Body of pancreas (tissue), 4 donors: ENCODE measurements at places on chromosomes 4 and X.

- peak; percentile 58 for DNase-seq
Measured at GRCh38 chr4:76194325-76194724, 19.3 kb downstream of the SCARB2 start.

DNA sequence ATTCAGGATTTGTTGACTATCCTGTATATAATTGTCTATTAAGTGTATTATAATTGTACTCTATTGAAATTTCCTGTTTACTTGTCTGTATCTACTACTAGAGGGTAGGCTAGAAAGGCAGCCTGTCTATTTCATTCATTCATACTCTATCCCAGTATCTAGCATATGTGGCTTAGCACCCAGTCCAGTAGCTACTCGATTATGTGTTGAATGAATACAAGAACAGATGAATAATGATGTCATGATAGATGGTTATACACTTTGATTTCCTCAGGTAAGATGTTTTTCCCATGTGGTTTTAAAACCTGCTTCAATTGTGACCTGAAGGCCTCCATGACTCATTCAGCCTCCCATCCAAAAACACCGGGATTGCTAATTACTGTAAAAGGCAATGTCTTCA lies 68.0 kb downstream of the IL21 start:
- DNase-seq: no peak

DNA sequence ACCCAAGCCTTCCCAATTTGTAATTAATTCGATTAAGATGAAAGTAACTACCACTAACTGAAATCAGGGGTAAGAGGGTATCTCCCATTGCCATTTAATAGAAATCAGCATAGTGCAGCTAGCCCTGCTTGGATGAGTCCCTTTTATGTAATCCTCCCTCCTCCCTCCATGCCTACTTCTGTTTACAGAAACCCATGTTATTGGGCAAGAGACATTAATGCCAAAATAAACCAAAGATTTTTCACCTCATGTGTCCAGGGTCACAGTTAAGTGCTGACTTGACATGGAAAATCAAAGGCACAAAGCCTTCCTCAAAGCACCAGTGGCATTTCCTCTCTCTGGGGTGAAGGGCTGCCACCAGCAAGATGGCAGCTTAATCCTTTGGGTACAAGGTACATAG lies 50.8 kb downstream of the ZC4H2 start:
- no peak for DNase-seq

DNA sequence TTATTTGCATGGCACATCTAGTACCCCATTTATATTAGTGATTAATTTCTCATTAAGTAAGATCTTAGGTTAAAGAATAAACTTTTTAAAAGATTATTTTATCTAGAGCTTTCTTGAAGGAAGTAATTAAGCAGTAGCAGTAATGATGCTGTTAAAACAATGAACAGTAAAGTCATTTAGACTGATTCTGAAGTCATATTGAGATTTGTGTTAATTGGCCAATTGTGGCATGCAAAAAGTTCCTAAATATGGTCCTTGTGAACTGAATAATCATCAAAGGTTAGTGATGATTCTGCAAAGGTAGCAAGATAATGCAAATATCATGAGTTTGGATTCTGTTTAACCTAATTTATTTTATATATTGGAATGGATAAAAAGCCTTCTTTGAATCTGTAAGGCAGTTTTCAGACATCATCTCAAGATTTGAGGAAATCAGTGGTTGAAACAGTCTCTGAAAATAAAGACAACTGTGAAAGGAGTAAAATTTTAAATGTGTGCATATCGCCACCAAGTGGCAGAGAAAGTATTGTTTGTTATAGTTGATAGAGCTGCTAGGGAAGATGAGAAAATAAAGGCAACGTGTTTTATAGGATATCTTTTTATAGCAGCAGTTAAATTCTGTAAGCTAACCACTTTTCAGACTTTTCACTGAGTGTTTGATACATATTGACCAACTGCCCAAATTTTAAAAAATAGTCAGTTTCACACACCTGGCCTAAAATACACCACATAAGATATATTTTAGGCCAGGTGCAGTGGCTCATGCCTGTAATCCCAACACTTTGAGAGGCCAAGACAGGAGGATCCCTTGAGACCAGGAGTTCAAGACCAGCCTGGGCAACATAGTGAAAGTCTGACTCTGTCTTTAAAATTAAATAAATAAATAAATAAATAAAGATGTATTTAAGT lies 79.6 kb downstream of the CCKAR start:
- DNase-seq: no peak

DNA sequence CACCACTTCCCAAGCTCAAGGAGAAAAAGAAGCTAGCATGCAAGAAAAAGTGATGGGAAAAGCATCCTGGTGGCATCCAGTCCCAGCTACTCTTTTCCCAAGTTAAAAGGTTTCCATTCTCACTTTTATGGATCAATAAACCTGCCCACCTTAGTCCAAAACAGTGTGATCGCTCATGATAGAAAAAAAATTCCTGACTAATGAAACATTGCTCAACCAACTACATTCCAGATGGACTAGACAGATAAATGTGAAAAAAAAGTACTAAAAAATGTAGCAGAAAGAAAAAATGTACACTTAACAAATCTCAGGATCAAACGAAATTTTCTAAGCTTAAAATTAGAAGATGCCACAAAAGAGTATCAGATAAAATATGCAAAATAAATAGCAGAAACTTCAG lies 312.2 kb downstream of the TMA16 start:
- no peak for DNase-seq

DNA sequence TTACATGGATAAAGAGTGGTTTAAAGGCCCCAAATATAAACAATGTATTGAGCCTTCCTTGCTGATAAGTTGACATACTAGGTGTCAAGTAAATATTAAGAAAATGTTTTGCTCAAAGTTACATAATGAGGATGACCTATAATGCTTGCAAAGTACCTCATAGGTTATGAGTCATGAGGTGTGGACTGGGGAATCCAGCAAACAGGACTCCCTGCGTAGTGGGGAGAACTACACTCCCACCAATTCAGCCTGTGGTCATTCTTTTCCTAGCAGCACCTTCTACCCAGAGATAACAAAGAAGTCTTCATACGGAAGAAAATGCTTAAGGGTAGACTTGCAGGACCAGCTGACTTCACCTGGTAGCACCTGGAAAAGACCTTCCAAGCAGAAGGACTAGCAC lies 418.9 kb upstream of the CPEB2 start:
- DNase-seq: no peak

GRCh38 chrX:103405009-103405333 lies 28.6 kb downstream of the BEX3 start:
- DNase-seq: no peak

GRCh38 chrX:5644776-5645175 lies 583.9 kb downstream of the NLGN4X start:
- DNase-seq: no peak

GRCh38 chrX:81229229-81229628 lies 27.3 kb downstream of the SH3BGRL start:
- no peak for DNase-seq

GRCh38 chrX:45851434-45851991 lies 650.8 kb upstream of the DIPK2B start:
- DNase-seq: no peak

DNA sequence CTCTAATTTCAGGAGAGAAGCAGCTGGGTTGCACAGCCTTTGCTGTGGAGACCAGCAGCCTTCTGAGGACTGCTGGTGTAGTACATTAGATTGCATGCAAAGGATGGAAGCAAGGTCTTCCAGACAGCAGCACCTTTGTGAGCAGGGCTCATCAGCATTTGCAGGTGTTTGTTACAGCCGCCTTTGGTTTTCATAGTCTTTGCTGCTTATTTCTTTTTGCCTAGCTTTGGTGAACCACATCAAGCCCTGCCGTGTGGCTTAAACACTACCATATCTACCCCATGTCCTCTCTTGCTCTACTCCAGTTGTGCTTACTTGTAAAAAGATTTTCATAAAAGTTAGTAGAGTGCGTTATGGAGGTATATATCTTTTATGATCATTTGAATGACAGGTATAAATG lies 57.5 kb downstream of the MTM1 start:
- DNase-seq: no peak

DNA sequence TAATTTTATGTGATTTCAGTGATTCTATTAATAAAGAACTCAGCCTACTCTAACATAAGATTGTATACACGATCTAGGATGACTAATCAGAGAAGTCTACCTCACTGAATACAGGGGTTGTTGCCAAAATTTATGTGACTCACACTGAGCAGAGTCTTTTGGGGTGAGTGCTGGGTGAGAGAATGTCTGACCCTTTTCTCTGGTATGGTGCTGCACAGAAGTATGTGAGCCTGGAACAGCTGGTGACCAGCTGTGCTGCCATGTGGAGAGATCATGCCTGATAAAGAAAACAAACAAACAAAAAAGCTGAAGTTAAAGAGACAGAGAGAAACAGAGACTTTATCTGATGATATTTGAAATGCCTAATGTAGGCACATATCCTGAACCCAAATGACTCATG lies 618.1 kb upstream of the GRIA3 start:
- peak; percentile 8 for DNase-seq
